ENCODE measurements at places on chromosomes 6 and 20.

- peak; percentile 62 for DNase-seq
Measured at GRCh38 chr20:47196091-47197081, 160.1 kb downstream of the ZMYND8 start.

- no peak for DNase-seq
Measured at GRCh38 chr6:138769102-138769676, 4.4 kb upstream of the CCDC28A start.

DNA sequence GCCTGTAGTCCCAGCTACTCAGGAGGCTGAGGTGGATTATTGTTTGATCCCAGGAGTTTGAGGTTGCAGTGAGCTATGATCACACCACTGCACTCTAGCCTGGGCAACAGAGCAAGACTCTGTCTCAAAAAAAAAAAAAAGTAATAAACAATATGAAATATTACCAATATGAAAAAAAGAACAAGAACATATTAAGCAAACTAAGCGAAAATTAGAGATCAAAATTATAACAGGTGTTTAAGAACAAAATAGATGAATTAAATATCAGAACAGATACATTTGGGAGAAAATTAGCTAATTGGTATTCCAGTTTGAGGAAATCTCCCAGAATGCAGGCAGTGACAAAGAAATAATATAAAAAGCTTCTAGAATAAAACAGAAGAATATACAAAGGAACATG is 23.3 kb downstream of the GLO1 start:
- no peak for DNase-seq

GRCh38 chr6:132661906-132662305 is 2.9 kb upstream of the TAAR1 start:
- no peak for DNase-seq

DNA sequence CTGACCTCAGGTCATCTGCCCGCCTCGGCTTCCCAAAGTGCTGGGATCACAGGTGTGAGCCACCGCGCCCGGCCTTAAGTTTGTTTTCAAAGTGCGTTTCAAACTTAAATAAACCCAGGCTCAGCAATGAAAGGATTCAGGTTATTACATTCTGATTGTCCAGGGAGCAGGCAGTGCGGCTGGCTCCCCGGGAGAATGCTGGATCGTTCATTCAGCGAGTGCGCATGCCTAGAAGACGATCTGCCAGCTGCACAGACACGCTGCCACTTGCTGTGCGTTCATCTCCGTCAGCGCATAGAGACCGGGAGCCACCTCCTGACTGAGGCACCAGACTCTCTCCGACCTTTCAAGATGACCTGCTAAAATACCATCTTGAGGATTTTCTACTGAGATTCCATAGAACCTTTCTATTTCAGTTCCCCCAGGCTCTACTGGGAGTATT is 163.9 kb upstream of the ZNF217 start:
- no peak for DNase-seq

DNA sequence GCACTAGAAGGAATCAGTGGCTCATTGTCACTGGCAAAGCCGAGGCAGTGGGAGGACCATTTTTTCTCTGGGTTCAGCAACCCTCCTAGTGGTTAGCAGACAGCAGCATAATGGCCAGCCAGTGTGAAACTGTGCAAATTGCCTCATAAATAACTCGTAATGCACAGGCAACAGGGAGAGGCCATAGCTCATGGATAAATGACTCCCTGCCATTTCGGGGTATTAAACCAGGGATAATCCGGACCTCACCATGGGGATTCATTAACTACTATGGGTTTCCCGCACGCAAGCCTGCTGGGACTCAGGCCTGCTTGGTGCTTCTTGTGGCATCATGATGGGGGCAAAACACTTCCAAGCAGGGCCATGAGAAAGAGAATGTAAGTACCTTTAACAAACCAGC is 158.2 kb upstream of the CHD6 start:
- no peak for DNase-seq

DNA sequence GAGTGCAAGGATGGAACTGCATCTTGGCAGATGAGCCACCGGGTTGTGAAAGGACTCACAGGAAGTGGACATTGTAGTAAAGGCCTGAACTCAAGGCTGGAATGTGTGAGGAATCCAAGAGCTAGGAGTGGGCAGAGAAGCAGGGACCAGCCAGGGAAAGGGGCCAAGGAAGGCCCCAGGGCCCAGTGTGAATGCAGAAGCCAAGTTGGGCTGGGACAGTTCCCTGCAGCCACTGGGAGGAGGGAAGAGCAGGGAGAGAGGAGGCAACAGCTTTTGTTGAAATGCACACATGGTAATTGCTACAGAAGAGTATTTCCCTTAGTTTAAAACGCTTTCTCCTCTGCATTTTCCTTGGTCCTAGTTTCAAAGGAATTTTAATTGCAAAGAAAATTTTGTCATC is 34.6 kb downstream of the CDH22 start:
- no peak for DNase-seq

DNA sequence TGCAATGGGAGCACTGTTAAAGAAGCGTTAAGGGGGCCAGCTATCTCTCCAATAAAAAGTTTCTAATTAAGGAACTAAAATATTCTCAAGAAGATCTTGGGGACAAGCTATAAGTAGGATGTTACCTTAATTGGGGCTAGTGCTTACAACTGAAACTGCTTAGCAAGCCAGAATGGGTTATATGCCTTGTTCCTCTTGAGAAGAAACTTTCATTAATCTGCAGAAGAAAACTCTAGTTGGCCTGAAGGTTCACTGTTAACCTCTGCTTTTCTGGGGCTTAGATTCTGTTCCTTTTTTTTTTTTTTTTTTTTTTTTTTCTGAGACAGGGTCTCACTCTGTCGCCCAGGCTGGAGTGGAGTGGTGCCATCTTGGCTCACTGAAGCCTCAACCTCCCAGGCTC is 82.2 kb downstream of the BACH2 start:
- no peak for DNase-seq

GRCh38 chr6:12270551-12271230 is 19.5 kb upstream of the EDN1 start:
- no peak for DNase-seq

DNA sequence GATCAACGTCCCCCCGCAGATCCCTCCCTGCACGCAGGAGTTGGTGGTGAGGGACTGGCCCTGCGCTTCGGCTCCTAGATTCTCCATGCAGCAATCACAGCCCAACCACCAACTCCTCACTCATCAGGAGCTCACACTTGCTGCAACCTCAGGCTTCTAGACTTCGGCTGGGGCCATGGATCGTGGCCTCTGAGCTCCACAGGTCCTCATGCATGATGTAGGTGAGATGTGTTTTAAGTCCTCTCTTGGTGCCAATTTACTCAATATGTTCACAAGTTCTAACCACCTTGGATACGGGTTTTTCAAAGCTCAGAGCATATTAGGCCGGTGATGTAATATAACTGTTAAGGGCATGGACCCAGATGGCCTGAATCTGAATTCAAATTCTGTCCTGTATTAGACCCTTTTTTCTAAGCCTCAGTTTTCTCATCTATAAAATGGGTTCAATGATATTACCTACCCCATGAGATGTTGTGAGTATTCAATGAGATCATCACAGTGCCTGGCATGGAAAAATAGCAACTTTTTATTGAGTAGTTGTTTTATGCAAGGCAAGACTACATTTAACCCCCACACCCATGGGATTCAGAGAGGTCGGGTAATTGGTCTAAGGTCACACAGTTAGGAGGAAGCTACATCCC is 31.0 kb downstream of the SUN5 start:
- no peak for DNase-seq

Data from EH (cell line).